RPMI7951 (cell line): ENCODE measurements at places on chromosomes 7 and 10.

DNA sequence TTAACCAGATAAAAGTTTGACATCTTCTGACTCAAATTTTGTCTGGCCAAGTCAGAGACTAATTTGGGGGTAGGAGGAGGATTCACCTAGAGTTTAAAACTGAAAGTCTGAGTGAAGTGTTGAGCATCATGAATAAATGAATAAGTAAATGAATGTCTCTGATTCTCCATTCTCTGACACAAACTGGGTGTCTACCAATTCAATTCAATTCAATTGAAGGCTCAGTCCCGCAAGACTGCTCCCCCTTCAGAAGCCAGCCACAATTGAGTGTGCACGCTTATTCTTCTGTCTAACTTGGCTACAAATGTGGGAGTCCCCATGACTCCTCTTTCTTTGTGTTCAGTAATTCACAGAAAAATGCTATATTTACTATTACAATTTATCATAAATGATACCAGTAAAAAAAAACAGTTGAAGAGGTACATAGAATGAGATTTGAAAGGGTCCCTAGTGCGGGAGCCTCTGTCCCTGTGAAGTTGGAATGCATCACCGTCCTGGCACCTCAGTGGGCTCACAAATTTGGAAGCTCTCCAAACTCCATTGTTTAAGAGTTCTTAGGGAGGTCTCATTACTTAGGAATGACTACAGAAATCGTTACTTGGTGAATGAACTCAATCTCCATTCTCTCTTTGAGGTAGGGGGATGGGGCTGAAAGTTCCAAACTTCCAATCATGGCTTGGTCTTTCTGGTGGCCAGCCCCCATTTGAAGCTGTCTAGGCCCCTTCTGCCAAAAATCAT lies 243.7 kb upstream of the PHYHIPL start:
- no peak for DNase-seq

GRCh38 chr10:123153486-123154091 lies 613 bp upstream of the BUB3 start:
- DNase-seq = no peak

GRCh38 chr10:122911889-122912484 lies 1.6 kb downstream of the FAM24A start:
- peak; percentile 45 for DNase-seq

DNA sequence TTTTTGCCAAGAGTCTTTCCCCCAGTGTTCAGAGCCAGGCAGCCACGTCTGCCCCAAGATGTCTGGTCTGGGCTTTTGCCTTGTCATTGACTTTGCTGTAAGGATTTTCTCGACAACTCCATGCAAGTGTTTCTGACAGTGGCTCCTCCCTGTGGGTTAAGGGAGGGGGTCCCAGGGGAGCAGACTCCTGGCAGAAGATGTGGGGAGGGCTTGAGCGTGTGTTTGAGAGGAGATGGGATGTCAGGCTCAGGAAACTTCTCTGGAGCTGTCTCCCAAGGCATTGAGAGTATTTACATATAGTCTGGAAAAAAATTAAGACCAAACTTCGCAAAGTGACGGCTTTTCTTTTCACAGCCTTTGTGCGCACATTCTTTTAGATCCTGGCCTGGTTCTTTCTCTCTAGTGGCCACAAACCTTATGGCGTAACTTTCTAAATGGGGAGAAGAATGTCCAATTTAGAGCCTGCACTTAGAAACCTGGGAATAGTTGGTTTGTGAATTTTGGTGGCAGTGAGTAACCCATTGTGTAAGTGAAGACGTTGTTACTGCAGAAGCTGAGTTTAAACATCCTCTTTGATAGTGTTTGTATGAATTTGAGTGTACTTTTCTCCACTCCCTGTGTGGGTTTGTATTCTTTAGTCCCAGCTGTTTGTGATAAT lies 201.5 kb downstream of the LRMDA start:
- DNase-seq = no peak

DNA sequence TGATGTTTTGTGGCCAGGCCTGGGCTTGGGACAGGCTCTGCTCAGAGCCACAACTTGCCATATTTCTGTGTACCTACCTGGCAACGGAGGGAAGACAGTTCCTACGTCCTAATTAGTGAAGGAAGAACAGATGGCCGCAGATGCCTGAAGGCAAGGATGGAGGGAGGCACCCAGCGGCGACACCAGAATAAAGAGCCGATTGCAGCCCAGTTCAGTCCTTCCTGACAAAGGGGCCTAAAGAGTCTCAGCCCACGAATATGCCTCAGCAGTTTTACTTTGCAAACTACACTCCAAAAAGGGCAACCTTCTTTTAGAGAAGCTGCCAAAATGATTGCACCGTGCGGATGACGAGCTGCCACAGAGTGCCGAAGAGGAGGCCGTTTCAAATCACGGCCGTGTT lies 585.8 kb downstream of the GLRX3 start:
- no peak for DNase-seq

GRCh38 chr7:37484426-37485073 lies 35.9 kb upstream of the ELMO1 start:
- no peak for DNase-seq

DNA sequence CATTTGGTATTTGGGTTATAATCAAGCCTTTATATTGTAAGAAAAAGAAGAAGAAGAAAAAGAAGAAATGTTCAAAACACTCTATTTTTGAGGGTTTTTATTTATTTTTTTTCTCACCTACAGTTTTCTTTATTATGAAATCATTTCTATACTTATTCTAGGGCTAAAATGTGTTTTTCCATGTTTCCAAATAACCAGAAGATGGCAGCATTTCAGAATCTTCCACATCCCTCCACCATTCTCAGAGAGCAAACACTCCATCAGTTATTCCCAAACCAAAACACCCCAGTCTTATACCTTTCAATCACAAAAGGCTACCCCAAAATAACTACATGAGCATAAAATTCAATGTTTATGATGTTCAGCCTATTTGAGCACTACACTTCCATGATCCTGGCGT lies 38.7 kb upstream of the PPP1R17 start:
- peak; percentile 27 for DNase-seq

DNA sequence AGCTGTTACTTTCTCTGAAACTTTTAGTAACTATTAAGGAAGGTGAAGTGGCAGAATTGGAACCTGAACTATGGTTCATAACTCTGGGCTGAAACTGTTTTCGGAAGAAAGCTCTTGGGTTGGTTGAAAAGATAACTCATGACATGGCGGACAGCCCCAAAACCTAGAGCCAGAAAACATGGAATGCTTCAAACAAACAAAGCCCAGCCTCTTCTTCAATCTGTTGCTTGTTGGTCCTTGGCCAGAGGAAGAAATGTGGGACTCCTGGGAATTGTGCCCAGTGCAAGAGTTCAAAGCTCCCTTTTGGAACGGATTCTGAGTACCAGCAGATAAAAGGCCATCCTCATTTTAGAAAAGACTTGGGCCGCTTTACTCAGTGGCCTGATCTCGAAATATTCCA lies 52.9 kb upstream of the CACNB2 start:
- DNase-seq = no peak

DNA sequence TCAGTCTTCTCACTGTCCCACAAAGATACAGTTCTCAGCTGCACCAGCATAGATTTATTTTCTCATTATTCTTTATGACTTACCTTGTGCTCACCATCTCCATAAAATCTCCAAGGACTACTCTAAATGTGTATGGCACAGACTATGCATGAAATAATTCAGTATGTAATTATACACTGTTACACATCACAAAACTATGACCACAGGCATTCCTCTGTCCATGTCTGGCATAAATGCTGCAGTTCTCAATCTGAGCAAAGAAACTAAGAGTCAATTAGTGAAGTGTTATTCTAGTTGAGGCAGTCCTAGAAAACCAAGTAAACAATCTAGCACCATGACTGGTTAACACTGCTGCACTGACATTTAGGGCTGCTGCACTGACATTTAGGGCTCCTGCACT lies 2.7 kb downstream of the CYCS start:
- DNase-seq = no peak

GRCh38 chr10:124005091-124005490 lies 88.3 kb downstream of the CHST15 start:
- no peak for DNase-seq
